ENCODE measurements at places on chromosomes 1 and 21.

- DNase-seq, result no peak
Measured at GRCh38 chr1:42737257-42737656, 2.8 kb downstream of the CLDN19 start.

DNA sequence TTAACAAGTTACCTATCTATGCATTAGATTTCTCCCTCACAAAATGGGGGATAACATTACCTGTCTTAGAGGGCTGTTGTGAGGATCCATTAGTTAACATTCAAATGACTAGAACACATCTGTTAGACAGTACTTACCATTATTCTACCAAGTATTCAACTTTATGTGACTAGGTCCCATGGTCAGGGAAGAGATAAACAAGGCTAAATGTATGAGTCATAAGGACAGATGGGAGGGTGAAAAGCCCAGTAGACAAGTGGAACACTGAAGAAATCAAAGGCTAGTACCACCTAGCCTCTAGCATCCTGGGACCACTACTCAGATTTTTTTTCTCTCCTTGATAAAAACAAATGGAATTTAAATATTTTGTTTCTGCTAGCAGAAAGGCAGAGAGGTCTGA, 9.0 kb upstream of the VHLL start:
- DNase-seq, result no peak

DNA sequence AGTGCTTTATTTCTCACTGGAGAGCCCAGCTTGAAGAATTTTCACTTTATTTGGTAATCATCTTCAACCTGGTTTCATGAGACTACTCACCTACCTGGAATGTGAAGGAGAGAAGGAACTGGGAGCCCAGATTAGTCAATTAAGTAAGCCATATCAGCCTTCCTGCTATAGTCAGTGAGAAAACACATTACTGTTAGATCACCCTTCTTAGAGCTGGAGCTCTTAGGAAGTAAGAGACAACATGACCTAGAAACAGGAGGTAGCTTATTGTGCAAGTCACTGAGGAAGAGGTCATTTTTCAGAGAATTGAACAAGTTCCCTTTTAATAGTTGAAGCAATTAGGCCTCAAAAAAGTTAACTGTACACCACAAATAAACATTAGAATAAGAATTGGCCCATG, 49.2 kb upstream of the TEKT2 start:
- DNase-seq, result no peak

- no peak for DNase-seq
Measured at GRCh38 chr1:151820940-151821339, 10.7 kb downstream of the RORC start.

- DNase-seq, result no peak
Measured at GRCh38 chr21:42782723-42783242, 96.6 kb downstream of the WDR4 start.

DNA sequence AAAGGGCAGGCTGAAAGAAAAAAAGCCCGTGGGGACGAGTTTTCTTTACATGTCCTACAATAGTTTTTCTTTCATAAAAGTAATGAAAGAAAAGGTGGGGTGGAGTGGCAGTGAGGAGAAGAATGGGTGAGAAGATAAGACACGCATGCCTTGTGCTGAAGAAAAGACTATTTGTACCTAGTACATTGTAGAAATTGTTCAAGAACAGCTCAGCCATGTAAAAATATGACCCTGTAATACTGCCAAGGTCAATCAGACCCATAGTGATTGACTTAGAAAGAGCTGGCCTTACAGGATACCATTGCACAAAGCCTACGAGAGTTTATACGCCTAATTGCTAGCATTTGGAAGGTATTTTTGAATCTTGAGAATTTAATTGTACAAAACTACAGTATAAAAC, 126.0 kb upstream of the NRIP1 start:
- no peak for DNase-seq
